Thoracic aorta (tissue), 2 donors: ENCODE measurements at places on chromosomes 11 and 22.

GRCh38 chr22:32619614-32620426, 145.2 kb downstream of the FBXO7 start:
- DNase-seq = peak; percentile 51

DNA sequence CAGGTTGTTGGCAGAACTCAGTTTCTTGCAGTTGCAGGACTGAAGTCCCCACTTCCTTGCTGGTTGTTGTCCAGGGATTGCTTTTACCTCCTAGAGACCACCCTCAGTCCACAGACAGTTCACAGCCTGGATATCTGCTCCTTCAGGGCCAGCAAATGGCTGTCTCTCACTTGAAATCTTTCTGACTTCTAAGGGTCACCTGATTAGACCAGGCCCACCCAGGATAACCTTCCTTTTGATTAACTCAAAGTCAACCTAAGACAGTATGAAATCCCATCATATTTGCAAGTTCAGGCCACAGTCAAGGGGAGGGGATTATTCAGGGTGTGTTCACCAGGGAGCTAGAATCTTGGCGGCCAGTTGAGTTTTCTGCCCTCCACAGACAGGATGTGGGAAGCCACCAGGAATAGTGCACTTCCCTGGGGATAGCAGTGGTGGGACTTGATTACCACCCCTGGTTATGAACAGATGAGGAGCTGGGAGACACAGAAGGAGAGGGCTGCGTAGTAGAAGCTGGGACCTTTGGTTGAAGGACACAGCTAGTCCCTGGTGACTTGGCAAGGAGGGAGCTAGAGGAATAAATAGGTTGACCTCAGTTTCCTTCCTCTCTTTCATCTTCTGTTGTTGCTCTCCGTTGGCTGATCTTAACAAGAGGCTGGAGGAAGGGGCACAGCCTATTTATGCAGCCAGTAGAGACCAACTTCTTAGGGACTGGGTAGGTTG, 33.4 kb downstream of the MIAT start:
- DNase-seq = no peak

DNA sequence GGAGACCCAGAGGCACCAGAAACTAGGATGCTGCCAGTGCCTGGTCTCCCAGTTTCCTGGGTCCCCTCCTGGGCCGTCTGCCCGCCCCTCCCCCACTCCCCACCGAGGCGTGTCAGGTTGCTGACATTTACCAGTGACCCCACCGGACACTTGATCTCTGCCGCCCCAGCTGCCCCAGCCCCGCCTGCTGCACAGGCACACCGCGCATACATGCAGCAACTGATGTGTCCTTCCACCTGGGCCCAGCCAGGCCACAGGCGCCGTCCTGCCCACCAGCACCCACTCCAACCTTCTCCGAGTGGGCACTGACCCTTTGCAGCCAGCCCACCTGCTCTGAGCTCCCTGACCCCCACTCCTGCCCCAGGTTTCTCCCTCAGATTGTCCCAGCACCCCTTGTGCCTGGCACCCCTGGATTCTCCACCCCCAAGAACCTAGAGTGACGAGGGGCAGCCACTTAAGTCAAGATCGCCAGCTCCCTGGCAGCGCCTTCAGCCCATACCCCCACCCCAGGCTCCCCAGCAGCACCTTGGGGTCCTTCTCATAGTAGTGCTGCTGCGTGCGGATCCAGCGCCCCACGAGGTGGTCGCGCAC, 548 bp downstream of the PYGM start:
- DNase-seq = no peak

- DNase-seq = no peak
Measured at GRCh38 chr22:36445158-36445668, 36.2 kb downstream of the TXN2 start.

DNA sequence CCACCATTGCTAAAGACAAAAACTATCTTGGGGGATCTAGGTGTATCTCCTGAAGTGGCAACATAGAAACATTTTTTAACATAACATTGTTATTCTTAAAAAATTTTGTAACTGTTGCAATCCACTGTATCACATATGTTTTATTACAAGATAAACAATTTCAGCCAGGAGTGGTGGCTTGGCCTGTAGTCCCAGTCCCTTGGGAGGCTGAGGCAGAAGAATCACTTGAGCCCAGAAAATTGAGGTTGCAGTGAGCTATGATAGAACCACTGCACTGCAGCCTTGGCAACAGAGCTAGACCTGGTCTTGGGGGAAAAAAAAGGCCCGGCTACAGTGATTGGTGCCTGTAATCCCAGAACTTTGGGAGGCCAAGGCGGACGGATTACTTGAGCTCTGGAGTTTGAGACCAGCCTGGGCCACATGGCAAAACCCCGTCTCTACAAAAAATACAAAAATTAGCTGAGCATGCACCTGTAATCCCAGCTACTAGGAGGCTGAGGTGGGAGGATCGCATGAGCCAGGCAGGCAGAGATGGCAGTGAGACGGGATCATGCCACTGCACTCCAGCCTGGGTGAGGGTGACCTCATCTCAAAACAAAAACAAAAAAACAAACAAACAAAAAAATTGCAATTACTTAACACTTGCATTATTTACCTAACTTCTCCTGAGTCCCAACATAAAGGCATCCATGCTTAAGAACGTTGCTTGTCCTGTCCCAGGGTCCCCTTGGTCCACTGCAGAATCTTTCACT, 1.5 kb upstream of the DEPDC5 start:
- no peak for DNase-seq
